ENCODE measurements at places on chromosomes 1 and 21.

GRCh38 chr1:116258668-116259419 is 114.2 kb upstream of the ATP1A1 start:
- DNase-seq = no peak

DNA sequence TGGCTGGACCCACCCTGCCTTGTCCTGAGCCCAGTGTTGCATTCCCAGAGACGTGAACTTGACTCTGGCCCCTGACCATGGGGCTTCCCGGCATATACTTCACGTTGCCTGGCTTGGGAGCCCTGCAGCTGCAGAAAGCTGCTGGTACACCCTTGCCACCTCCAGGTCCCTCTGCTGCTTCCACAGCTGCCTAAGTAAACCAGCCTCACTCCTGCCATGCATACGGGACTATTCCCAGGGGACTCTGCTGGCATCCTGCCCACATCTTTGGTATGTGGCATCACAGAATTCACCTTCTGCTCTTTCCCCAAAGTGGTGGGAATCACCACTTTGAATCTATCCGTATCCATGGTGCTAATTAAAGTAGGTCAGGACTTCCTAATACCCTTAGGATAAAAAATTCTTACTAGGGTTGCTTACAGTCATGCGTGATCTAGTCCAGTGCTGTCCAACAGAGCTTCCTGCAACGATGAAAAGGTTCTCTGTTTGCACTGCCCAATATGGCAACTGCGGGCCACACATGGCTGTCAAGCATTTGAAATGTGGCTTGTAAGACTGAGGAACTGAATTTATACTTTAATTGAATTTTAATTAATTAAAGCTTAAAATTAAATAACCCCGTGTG is 203.0 kb downstream of the GRIK3 start:
- no peak for DNase-seq

GRCh38 chr1:169610858-169611257 is 19.1 kb downstream of the SELP start:
- DNase-seq = no peak

DNA sequence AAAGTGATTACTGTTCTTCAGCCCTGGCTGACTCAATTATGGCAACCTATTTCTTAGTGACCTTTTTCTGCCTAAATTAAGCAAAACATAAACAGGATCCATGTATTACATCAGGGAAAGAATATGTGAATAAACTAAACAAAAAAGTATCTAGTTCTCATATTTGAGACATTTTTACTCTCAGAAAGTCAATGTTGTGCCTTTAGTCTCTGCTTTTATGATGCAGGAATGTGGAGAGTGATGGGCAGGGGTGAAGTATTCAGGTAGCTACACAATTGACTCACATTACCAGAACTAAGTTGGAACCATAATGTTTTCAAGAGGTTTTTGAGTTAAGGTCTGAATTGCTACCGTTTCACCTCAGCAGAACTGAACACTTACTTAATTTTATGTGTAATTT is 462.7 kb upstream of the CXADR start:
- DNase-seq = no peak

- no peak for DNase-seq
Observed at GRCh38 chr1:113917400-113918082, 11.6 kb upstream of the HIPK1 start.

- no peak for DNase-seq
Observed at GRCh38 chr1:95034506-95034905, 38.2 kb downstream of the ALG14 start.

- DNase-seq = no peak
Observed at GRCh38 chr1:214565310-214565709, 13.9 kb upstream of the PTPN14 start.

Measured in T-cell (primary cell).